Kidney capillary endothelial cell (primary cell): ENCODE measurements at places on chromosomes 7 and 10.

GRCh38 chr10:132363921-132364593 is 32.1 kb downstream of the LRRC27 start:
- no peak for DNase-seq

GRCh38 chr7:116165717-116166116 is 44.6 kb upstream of the TES start:
- no peak for DNase-seq

GRCh38 chr7:30403477-30403876 is 75.1 kb downstream of the NOD1 start:
- no peak for DNase-seq

GRCh38 chr10:78253063-78253853 is 219.6 kb downstream of the RPS24 start:
- no peak for DNase-seq

DNA sequence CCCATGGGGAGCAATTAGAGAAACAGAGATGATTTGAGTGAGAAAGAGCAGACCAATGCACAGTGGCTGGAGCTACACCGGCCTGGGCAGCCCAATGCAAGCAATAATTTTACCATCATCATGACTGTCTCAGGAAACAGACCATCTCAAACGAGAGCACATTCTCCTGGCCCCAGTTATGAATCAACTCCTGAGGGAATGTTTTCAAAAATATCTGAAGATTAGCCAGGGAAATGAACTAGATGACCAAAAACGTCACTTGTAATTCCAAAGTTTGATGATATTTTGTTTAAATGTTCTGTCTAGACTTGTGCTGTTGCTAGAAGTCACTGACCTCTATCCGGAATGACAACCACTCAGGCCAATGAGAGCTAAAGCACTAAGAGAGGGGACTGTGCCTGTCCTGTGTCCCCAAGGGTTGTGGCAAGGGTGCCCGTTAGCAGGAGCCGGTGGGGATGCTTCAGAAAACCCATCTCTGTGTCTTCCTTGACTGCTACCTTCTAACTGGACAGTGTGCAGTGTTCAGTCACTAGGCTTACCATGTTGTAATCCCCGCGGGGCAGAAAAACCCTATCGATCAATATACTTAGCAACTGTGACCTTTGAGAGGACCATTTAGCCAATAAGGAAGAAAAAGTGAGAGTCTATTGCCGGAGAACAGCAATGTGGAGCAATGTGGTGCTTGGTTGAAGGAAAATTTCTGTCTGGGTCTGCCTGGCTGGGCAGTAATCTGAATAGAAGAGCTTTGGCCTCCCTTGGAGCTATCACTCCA is 202.4 kb downstream of the ADAM12 start:
- DNase-seq: no peak

- DNase-seq: no peak
These were observed 220.6 kb downstream of the ADRA2A start for GRCh38 chr10:111297351-111297848.
